ENCODE measurements at places on chromosomes 7 and 10.

DNA sequence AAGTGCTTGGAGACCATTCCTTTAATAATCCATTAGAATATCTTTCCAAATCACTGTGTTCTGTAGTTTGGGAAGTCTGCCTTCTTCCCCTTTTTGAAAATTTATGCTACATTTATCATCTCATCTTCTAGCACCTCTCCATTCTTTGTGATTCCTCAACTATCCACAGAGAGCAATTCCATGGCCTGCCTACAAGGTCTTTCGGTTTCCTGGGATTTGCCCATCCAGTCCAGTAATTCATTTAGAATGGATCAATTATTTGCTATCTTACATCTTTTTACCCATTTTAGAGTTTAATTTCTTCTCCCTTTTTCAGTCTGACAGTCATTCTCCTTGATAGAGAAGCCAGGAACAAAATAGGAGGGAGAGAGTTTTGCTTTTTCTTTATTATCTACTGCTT, 179.8 kb downstream of the ST7 start:
- DNase-seq = no peak

- no peak for DNase-seq
Measured at GRCh38 chr10:103278537-103278823, 1.5 kb downstream of the INA start.

DNA sequence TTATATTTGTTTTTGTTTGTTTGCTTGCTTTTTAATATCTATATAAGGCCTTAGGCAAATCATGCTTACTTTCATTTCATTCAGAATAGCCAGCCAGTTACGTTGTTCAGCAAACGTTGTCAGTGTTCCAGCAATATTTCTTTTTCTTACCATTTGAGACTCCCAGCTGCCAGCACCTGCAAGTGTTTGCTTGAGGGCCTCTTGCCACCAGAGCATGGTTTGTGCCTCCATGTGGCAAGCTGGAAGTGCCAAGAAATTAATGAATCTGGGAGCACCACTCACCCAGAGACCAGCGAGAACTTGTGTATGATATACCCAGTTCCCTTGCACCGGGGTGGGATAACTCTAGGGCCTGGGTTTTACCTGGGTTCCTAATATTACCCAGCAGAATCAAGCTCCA, 177.1 kb upstream of the CSTF2T start:
- no peak for DNase-seq

DNA sequence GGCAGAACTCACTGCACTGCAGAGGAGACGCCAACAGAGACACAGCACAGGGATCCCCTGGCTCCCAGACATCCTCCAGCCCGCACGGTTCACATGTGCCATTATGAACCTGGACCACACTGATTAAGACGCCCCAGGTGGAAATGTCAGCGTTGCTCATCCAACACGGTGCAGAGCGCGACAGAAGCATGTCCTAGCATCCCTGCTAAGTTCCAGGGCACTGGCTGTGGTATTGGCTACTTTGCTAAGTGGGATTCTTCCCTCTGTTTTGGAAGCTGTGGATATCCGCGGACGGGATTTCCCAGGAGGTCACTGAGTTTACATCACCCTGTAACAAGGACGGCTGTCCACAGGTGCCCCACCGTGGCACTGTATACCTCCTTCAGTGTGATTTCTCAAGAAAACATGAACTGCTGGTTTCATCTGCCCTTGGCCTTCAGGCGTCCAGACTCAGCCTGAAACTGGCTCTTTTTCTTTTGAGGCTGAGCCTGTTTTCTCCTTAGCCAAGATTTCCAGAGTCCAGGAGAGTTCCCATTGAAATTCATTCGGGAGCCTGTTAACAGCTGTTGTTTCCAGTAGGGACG, 324.0 kb downstream of the WDR37 start:
- DNase-seq = no peak

DNA sequence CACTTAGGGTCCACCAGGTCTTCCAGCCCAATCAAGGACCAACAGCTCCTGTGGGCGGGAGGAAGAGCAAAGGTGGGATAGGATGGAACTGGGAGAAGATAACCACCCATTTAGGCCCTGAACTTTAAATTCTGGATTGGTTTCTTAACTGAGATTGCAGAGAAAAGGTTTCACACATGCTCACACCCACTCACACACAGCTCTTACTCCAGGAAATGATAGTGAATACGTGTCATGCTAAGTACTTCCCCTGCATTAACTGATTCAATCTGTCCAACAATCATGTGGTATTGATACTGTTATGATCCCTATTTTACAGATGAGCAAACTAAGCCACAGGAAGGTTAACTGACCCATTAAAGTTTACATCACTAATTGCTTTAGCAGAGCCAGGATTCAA, 4.6 kb upstream of the CYP3A4 start:
- DNase-seq = no peak

GRCh38 chr10:307659-308058, 172.4 kb downstream of the ZMYND11 start:
- DNase-seq = no peak

- DNase-seq = no peak
Measured at GRCh38 chr7:31500656-31501055, 13.2 kb upstream of the ITPRID1 start.

DNA sequence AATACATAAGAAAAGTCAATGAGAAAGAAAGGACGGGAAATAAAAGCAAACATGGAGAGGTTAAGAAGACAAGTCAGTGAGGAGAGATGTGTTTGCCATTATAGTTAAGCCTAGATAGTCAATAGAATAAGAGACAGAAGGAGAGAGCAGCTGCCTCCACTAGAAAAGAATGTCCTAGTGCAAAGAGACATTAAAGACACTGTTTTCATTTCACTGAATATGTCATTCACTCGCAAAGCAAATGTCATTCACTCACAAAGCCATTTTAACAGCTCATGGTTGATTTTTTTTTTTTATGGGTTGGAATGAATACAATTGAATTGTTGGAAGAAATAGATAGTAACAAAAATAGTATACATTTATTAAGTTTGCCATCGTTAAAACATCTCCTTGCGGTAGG, 1007.6 kb downstream of the DNAJB9 start:
- no peak for DNase-seq

GRCh38 chr7:22319424-22320403, 37.2 kb downstream of the RAPGEF5 start:
- DNase-seq = no peak

GRCh38 chr7:105426606-105427146, 38.0 kb upstream of the SRPK2 start:
- no peak for DNase-seq

All from AG08396 (cell line).